Stimulated activated CD8-positive, alpha-beta memory T cell treated with anti-CD3 and anti-CD28 coated beads, Interleukin-12 subunit alpha, Interleukin-12 subunit beta, amount 100 ng/mL, for 4 hours (primary cell): ENCODE measurements at places on chromosomes 6 and 20.

GRCh38 chr20:19593762-19594161, 164.3 kb upstream of the RIN2 start:
- no peak for DNase-seq

DNA sequence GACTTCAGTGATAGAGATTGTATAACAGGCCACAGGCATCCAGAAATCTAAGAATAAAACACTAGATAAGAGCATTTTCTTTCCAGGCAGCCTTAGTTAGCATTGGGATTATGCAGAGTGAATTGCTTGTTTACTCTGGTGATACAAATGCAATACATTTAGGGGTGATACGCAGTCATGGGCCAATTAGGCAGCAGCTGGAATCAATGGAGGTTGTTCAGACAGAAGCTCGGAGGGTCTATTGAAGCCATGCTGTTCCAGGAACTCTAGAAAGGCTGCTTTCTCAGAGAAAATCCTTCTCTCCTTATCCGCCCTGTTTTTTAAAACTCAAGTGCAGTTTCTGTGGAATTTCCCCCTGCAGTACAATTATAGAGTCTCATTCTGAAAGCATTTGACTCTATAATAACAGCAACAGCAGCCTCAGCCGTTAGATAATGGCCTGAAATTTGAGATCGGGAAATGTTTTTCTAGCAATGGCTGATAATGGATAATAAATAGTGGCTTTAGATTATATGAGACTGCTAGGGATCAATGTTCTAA, 364.3 kb upstream of the HS3ST5 start:
- no peak for DNase-seq

DNA sequence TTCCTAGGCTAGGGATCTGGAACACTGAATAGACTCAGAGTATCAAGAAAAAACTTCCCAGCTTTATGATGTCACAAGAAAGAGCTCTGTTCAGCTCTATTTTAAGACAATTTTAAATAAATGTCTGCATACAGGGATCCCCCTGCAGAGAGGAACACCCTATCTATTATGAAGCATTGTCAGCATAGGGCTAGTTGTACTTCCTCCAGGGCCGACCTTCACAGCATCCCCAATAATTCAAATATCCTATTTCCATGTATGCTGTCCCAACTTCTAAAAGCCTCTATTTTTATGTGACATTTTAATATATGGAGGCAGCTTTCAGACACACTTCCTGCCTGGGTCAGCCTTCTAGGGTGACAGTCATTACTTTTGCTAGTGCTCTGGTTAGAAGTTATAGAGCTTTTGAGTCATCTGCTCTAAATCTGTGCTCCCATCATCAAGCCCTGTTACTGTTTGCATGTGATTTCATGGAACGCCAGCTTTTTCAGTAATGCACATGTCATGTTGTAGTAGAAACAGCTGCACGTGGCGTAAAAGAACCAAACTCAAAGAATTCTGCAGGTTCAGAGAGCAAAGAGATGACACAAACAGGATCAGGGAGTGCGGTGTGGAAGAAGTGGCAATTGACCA, 189.2 kb downstream of the ADGB start:
- no peak for DNase-seq

DNA sequence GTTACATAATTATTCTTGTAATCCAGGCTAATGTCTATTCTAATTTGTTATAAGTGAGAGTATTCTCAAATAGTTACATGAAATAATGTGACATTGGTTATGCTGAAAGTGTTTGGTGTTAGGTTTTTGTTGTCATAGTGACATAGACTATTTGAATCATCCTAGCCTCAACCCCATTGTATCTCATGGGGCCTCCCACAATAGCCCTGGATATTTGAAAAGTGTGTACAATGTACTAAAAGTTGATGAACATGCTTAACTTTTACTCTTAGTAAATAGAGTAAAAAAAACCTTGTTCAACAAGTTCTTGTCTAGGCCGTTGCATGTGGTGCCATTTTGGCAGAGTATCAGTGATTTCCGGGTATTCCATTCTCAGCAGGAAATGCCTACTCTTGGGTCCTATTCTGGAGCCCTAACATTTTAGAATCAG, 83.0 kb downstream of the RTN4IP1 start:
- DNase-seq, result no peak

GRCh38 chr20:16671753-16672152, 58.1 kb upstream of the SNRPB2 start:
- DNase-seq, result no peak

- no peak for DNase-seq
Measured at GRCh38 chr6:149130090-149130489, 187.4 kb upstream of the TAB2 start.

DNA sequence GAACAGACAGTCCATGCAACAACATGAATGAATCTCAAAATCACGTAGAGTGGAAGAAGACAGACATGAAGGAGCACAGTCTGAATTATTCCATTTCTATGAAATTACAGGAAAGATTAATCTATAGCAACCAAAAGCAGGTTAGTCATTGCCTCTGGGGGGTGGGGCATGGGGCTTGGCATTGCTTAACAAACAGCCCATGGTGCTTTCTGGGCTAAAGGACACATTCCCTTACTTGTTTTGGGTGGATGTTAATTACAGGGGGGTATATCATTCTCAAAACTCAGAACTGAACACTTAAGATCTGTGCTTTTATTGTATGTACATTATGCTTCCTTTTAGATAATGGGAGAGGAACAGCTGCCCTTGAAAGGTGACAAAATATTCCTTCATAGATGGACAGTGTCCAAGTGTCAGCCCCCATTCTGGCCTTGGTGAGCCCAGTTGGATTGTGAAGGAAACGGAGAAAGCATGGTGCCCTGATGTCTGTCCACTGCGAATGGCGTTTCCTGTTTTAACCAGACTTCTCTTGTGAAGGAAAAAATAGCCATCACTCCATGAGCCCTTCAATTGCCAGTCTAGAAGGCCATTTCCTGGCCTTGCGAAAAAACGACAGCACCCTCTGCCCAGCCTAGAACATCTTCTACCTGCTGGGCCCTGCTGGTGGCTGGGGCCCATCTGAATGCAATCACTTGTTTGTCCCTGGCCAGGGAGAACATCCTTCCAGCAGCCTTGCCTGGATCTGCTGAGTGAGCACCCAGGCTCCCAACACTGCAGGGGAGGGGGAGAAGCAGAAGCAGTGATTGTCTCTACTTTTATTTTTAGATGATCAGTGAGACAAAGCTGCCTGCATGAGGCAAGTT, 179.7 kb downstream of the BCAS1 start:
- no peak for DNase-seq

- no peak for DNase-seq
Measured at GRCh38 chr6:43936476-43936875, 166.5 kb downstream of the VEGFA start.

DNA sequence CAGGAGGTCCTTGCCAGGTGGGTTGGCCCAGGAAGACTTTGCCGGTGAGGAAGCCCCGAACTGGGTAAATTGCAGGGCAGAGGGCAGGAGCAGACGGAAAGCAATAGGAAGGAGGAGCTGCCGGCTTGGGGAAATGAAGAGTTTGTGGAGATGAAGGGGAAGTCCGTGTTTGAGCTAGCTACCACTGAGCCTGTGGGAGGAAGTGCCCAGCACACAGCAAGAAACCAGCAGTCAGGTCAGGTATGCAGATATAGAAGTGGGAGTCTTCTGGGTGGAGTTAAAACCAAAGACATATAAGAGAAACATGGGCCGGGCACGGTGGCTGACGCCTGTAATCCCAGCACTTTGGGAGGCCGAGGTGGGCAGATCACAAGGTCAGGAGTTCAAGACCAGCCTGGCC, 34.7 kb downstream of the CD24 start:
- no peak for DNase-seq

- DNase-seq, result no peak
Measured at GRCh38 chr6:13175759-13176158, 152.6 kb downstream of the TBC1D7 start.

DNA sequence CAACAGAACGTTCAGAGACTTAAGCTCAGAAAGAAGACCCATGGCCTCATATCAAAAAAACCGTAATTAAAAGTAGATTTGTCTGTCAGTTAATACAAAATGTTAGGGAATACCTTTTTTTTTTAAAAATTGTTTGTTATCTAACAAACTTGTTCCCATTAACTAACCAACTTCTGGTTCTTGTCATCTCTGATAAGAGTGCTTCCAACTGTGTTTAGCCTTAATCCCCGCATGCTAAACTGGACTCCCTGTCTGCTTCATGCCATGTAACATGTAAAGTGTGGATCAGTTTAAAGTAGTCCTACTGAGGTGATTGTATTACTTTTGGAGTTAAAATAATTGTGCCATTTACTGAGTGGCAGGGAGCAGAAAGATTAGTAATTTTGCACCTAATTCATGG, 6.3 kb downstream of the JARID2 start:
- no peak for DNase-seq

GRCh38 chr20:51463998-51464397, 78.5 kb downstream of the NFATC2 start:
- no peak for DNase-seq

GRCh38 chr6:36235309-36235708, 34.6 kb upstream of the PNPLA1 start:
- DNase-seq, result no peak

DNA sequence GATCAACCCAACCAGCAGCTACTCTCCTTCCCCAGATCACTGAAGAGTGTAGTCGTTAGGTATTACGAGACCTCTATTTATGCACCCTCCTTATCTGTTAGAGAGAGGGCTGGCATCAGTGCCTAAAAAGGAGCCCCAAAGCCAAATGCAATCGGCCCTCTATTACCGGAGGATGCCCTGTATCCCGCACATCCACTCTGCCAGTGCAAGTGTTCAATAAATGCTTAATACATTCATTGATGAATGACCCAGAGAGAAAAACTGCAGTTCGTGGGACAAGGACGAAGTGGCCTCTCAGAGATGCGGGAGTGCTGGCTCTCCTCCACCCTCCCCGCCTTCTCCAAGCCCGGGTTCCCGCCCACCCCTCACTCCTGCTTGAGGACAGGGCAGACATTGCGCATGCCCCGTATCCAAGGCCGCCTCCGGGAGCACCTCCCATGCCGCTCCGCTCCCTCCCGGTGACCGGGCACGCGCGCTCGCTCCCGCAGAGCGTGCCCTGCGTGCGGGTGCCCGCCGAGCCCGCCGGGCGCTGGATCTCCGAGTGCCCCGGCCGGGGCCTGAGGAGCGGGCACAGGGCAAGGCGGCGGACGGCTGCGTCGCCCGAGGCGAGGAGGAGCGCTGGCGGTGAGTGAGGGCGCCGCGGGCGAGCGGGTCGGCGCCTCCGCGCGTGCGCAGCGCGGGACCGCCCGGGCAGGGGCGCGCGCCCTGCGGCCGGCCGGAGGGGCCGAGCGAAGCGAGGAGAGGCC, 27.2 kb upstream of the BTBD3 start:
- DNase-seq, result peak; percentile 10

- no peak for DNase-seq
Measured at GRCh38 chr6:170206851-170207431, 83.9 kb downstream of the DLL1 start.

GRCh38 chr6:36947570-36948351, 6.8 kb upstream of the PI16 start:
- DNase-seq, result no peak

GRCh38 chr6:12595161-12595811, 121.3 kb upstream of the PHACTR1 start:
- DNase-seq, result no peak

- no peak for DNase-seq
Measured at GRCh38 chr6:168493976-168494375, 53.0 kb downstream of the SMOC2 start.

DNA sequence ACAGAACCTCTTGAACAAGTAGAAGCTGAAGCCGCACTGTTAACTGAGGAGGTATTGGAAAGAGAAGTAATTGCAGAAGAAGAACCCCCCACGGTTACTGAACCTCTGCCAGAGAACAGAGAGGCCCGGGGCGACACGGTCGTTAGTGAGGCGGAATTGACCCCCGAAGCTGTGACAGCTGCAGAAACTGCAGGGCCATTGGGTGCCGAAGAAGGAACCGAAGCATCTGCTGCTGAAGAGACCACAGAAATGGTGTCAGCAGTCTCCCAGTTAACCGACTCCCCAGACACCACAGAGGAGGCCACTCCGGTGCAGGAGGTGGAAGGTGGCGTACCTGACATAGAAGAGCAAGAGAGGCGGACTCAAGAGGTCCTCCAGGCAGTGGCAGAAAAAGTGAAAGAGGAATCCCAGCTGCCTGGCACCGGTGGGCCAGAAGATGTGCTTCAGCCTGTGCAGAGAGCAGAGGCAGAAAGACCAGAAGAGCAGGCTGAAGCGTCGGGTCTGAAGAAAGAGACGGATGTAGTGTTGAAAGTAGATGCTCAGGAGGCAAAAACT, 40.1 kb downstream of the ZBTB2 start:
- no peak for DNase-seq

DNA sequence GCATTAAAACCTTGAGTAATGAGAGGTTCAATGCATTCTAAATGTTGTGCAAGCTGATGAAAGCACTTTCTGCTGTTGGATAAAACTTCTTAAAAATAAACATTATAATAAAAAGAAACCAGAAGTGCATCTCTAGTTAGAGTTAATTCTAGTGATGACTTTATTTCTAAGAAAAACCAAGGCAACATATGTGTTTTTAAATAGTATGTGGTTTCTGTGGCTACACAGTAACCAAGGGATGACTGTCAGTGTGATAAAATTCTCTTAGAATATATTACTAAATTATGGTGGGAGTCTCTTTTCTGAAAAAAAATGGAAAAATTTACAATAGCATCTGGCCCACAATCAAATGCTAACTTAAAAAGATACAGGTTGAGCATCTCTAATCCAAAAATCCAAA, 117.0 kb downstream of the ME1 start:
- no peak for DNase-seq

DNA sequence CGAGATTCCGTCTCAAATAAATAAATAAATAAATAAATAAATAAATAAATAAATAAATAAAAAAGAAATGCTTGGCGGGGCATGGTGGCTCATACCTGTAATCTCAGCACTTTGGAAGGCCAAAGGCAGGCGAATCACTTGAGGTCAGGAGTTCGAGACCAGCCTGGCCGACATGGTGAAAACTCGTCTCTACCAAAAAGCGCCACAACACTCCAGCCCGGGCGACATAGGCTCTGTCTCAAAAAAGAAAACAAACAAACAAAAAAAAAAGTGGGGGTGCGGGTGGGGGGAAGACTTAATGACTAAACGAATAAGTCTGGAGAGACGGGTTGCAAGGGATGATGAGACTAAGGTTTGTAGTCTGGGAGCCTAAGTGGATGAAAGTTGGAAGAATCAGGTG, 170.7 kb downstream of the SLC16A10 start:
- no peak for DNase-seq
